Skin of body (tissue), 3 donors: ENCODE measurements at places on chromosomes 4 and X.
A peak's percentile ranks its signal among the peaks of the same experiment; 100 is the strongest.

DNA sequence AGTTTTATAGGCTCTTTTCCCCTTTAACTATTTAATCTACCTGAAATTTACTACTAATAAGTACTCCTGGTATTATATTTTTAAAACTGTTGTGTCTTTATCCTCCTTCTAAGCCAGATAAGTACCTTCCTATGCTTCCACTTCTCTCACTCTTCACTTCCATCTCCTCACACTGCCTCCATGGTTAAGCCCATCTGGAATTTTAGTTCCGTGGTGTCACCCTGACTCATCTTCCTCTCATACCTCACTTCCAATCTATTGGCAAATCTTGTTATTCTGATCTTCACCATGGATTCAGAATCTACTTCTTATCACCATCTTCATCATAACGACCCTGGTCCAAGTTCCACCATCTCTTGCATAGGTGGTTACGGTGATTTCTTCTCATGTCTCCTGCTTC, 32.7 kb upstream of the DAPP1 start:
- DNase-seq, result no peak

DNA sequence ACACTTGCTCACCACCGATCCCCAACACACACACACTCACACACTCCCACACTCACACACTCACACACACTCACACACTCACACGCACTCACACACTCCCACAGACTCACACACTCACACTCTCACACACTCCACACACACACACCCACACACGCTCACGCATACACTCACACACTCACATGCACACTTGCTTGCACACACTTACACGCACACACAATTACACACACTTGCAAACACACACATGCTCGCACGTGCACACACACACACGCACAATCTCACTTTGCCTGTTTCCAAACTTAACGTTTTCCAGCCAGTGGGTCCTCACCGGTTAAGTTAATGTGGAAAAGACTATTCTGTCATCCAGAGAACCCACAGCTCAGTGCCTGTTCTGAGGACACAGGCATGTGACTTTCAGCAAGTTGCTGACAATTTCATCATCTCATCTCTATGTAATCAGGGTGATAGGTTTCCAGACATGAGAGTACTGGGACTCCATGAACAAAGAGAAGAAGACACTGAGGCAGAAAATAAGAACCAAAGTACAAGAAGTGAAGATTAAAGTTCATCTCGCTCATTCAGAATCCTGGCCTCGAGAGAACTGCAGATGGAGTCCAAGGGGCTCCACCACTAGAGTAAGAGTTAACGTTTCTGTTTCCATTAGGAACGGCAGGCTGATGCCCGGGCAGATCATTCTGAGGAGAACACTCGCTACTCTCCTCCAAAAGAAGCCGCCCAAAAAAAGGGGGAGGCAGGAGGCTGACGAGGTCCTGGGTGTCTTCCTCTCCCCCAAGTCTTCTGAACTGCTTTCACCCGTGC, 153.2 kb upstream of the FRG1 start:
- no peak for DNase-seq

DNA sequence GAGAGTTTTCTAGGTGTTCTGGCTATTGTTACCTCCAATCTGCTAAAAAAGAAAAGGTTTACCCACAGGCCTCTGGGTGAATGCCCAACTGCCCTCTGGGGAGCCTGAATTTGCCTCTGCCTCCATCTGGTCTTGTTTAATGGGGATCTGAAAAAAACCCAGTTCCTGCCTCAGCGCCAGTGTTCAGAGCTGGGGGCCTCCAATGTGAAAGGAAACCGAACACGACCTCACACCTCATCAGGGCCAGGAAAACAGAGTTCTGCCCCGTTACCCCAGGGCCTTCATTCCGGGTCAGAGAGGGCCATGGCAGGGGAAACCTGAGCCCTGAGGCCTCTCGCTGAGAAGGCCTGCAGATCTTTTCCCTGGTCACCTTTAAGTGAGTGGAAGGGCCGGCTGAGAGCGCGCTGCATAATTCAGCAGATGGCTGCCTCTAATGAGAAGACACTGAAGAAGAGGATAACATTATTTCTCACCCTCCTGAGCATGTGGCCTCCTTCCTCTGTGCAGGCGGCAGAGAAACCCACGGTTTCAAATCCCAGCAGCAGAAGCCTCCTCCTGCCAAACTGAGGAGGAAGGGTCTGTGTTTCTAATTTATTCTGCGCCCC, 6.8 kb downstream of the SEPTIN6 start:
- peak; percentile 41 for DNase-seq

GRCh38 chr4:31045724-31046318, 325.7 kb downstream of the PCDH7 start:
- DNase-seq, result no peak

GRCh38 chrX:139448996-139449395, 81.5 kb upstream of the F9 start:
- DNase-seq, result no peak

- DNase-seq, result no peak
These were observed 282.0 kb downstream of the ARHGAP24 start for GRCh38 chr4:85756938-85757337.

GRCh38 chr4:108058685-108059440, 69.2 kb downstream of the HADH start:
- DNase-seq, result no peak

GRCh38 chr4:152784490-152785350, 5.0 kb downstream of the ARFIP1 start:
- DNase-seq, result peak; percentile 85

DNA sequence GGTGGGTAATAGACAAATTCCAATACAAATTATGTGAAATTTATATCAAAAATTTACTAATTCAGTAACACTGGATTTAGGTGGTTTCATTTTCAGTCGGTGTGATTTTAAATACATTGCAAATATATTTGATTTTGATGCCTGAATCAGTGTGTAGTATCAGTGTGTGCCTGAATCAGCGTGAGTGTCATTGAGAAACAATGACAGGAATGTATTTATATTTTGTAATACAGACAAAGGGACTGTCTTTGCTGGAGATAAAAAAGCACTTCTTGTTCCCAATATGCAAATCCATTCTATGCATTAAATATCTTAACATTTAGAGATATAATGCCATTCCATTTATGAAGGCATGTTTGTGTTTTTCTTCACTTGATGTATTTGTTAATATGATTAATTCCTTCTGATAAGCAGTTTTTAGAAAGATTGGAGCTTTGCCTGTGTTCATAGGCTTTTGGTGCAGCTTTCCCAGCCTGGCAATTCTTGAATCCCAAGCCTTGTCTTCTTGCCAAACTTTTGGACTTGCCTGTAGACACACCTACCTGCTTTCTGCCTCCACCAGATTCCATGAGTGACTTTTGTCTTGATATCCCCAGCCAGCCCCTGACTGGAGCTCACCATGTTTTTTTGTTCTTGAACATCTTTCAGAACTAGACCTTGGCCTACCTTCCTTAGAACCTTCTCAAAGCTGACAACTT, 243.8 kb downstream of the ADGRL3 start:
- DNase-seq, result no peak

DNA sequence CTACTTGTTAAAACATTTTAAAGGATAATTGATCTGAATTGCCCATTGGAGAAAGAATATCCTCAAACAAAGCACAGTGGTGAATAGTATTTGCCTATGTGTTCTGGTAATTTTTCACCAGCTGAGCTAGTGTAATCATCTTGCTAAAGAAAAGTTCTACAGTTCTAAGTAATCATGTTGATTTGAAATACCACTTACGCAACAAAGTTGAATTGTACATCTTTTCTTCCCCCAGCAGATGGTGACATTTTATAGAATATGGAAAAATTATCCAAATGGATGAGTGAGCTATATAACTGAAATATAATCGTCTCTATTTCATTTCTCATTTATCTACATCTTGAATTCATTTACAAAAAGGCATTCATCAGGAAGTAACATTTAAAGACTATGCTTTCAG, 9.7 kb upstream of the ZNF674 start:
- peak; percentile 8 for DNase-seq

DNA sequence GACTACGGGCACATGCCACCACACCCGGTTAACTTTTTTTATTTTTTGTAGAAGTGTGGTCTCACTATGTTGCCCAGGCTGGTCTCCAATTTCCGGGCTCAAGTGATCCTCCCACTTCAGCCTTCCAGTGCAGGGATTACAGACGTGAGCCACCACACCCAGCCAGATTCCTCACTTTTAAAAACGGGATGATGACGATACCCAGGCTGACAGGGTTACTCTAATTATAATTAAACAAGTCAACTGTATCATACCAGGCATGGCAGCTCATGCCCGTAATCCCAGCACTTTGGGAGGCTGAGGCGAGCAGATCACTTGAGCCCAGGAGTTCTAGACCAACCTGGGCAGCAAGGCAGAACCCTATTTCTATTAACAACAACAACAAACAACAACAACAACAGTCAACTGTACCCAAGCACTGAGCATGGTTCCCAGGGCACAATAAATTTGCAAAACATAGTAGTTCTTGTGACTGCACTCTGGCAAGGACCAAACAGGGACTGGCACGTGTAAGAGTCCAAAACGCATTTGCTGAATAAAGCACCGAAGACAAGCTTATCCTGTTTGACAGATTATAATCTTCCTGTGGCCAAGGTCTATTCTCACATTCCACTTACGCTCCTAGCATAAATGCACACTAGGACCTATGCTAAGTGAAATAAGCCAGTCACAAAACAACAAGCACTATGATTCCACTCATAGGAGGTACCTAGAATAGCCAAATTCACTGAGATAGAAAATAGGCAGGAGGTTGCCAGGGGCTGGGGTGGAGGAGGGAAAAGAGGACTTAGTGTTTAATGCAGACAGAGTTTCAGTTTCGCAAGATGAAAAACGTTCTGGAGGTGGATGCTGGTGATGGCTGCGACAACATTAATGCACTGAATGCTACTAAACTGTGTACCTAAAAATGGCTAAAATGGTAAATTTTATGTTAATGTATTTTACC, 77.5 kb downstream of the IRF2 start:
- no peak for DNase-seq

- no peak for DNase-seq
These were observed 102.0 kb downstream of the ARSF start for GRCh38 chrX:3143043-3143799.

DNA sequence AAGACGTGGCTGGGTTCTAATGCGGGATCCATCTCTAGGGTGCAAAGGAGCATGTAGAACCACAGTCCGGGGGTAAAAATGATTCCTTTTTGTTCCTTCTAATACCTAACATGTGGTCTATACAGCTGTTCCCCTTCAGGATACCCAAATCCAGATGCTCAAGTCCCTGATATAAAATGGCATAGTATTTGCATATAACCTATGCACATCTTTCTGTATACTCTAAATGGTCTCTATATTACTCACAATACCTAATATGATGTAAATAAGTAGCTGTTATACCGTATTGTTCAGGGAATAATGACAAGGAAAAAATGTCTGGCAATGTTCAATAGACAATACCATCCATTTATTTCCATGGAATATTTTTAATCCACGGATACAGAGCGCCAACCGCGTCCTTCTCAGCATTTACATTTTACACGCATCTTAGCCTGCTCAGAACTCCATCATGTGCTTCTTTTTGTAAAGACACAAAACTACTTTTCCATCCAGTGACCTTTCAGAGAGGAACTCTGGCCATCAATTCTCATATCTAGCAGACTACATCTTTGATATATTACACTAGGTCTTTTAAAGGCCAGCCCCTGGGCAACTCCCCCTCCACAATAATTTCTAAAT, 31.9 kb downstream of the ACSL1 start:
- no peak for DNase-seq

- no peak for DNase-seq
These were observed 1.8 kb downstream of the NLGN4X start for GRCh38 chrX:6226596-6227452.

DNA sequence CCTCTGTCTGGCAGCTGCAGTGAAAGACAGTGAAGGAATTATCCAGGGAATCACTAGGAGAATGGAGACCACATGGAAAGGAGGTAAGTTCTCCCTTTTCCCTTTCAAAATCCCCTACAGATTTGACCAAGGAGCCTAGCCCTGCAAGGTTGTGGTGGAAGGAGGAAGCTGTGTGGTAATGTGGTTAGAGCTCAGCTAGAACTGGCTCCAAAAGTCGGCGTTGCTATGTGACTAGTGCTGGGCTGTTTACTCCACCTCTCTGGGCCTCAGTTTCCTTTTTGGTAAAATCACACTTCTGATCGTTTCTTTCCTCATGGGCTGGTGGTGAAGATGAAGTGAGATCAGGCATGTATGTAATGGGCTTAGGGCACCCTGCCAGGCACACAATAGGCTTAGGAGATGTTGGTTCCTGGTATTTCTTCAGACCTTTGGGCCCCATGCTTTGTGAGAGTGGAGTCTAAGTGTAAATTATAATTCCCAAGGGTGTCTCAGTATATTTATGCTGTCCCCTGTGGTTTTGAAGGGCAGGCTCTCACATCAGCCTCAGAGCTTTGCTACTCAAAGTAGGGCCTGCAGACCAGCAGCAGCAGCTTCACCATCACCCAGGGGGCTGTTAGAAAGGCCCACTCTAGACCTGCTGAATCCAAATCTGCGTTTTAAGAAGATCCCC, 183.7 kb upstream of the BCOR start:
- DNase-seq, result no peak

- DNase-seq, result no peak
These were observed 48.4 kb upstream of the PRPS1 start for GRCh38 chrX:107579956-107580355.

GRCh38 chr4:59983852-59984251, 1216.3 kb upstream of the ADGRL3 start:
- DNase-seq, result no peak

GRCh38 chrX:68690936-68691501, 43.6 kb downstream of the STARD8 start:
- no peak for DNase-seq

- DNase-seq, result no peak
These were observed 114.1 kb upstream of the NPY2R start for GRCh38 chr4:155094201-155094820.
